ENCODE measurements at places on chromosomes 6 and 20. TPM values are rescaled to one million over a fixed set of nuclear protein-coding genes. Genes with fewer than 3 reads are reported as not detected.

The SLC22A16 gene
- 0.22 TPM for total RNA-seq

The GSTA2 gene
- not detected for total RNA-seq

The MCCD1 gene
- total RNA-seq, result not detected

The FAM110A gene
- total RNA-seq, result 7.2 TPM

The PRND gene
- total RNA-seq, result 46.4 TPM

The PPP1R14C gene
- total RNA-seq, result 30.2 TPM

The SCUBE3 gene
- total RNA-seq, result 0.40 TPM

The ENPP5 gene
- 4.7 TPM for total RNA-seq

The FOXF2 gene
- total RNA-seq, result 0.22 TPM

The DEFB124 gene
- total RNA-seq, result 0.62 TPM

The TOX2 gene
- 0.44 TPM for total RNA-seq

The GMPR gene
- total RNA-seq, result 27.0 TPM
